Activated CD4-positive, alpha-beta T cell treated with anti-CD3 and anti-CD28 coated beads for 36 hours (primary cell): ENCODE measurements at places on chromosomes 16 and 17. TPM values are rescaled to one million over a fixed set of nuclear protein-coding genes. Genes with fewer than 3 reads are reported as not detected.

- H3K4me1 ChIP-seq, result peaks cover 32% of the 10 kb centered on the region
- no peak for DNase-seq
- H3K4me3 ChIP-seq, result no peak overlapping the region
Observed at GRCh38 chr17:48057626-48058025, 9.5 kb downstream of the NFE2L1 start.

GRCh38 chr17:74697515-74697914, 15.2 kb downstream of the CD300LF start:
- H3K36me3 ChIP-seq, result no peaks in the 10 kb centered on the region
- peaks cover 2% of the 10 kb centered on the region for H3K27me3 ChIP-seq
- DNase-seq, result no peak
- no peaks in the 10 kb centered on the region for H3K4me1 ChIP-seq

The HCRT gene
- not detected for total RNA-seq

The RIPOR1 gene
- total RNA-seq, result 24.1 TPM

DNA sequence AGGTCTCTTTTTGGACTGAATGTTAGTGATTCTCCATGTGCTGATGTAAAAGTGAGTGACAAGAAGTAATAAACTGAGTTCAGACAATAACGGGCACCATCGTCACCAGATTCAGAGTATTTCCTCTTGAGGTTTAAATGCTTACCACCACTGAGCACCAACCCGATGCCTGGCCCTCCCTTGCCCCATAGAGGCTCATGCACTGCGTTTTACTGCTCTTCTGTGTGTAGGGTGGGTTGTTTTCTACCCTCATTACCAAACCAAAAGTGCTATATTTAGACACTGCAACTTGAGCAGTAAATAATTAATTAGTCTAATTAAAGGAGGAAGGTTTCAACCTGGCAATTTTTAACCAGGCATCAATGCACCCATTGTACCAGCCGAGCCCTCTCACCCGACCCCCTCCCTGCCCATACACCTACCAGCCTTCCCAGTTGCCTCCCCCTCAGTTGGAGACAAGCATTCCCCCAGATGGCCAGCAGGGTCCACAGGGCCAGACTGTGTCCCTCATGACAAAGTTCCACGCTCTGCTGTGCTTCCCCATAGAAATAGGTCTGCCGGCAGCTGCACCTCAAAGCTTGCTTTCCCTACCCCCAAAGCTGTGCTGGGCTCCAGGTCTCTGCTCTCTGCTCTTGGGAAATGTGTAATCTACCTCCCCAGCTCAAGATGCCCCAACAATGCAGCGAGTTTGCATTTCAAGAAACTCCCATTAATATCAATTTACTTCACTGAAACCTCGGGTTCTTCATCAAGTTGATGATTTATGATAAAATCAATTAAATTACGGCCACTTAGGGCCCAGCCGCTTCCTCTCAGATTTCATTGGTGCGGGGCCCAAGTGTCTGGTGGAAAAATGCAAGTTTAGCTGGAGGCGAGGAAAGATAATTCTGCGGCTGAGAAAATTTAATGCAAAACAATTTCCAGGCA, 16.0 kb downstream of the HOXB4 start:
- H3K27ac ChIP-seq, result no peak overlapping the region
- H3K4me1 ChIP-seq, result no peaks in the 10 kb centered on the region
- DNase-seq, result no peak
- H3K27me3 ChIP-seq, result peaks cover 21% of the 10 kb centered on the region
- no peaks in the 10 kb centered on the region for H3K36me3 ChIP-seq

DNA sequence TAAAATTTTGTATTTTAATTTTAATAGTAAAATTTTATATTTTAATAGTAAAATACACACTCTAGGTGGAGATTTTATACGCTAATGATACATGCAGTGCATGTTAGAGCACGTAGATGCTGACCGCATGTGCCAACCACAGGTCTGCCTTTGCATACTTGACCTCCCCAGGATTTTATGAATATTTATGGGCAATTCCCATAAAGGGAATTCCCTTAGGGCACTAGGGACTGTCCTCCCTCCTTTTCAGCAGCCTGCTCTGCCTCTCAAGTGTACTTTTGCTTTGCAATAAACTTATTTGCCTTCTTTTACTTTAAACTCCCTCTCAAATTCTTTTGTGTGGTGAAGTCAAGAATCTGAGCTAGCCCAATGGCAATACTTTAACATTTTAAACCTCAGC, 217.7 kb upstream of the CDH8 start:
- DNase-seq, result no peak
- no peak overlapping the region for H3K4me3 ChIP-seq
- no peak overlapping the region for H3K27ac ChIP-seq
- no peaks in the 10 kb centered on the region for H3K4me1 ChIP-seq
- no peaks in the 10 kb centered on the region for H3K36me3 ChIP-seq

GRCh38 chr17:46108550-46109110, 84.6 kb downstream of the KANSL1 start:
- peaks cover 88% of the 10 kb centered on the region for H3K4me1 ChIP-seq
- no peaks in the 10 kb centered on the region for H3K27me3 ChIP-seq
- DNase-seq, result no peak
- peaks cover 3% of the 10 kb centered on the region for H3K36me3 ChIP-seq
- peak overlapping the region; percentile 70 for H3K27ac ChIP-seq
- no peak overlapping the region for H3K4me3 ChIP-seq

GRCh38 chr16:88035292-88035691, 84.1 kb downstream of the BANP start:
- H3K36me3 ChIP-seq, result peaks cover 14% of the 10 kb centered on the region
- no peak for DNase-seq
- no peak overlapping the region for H3K4me3 ChIP-seq
- no peaks in the 10 kb centered on the region for H3K4me1 ChIP-seq

The ZNF205 gene
- 0.21 TPM for total RNA-seq

The KIF2B gene
- total RNA-seq, result not detected

The CA5A gene
- not detected for total RNA-seq

DNA sequence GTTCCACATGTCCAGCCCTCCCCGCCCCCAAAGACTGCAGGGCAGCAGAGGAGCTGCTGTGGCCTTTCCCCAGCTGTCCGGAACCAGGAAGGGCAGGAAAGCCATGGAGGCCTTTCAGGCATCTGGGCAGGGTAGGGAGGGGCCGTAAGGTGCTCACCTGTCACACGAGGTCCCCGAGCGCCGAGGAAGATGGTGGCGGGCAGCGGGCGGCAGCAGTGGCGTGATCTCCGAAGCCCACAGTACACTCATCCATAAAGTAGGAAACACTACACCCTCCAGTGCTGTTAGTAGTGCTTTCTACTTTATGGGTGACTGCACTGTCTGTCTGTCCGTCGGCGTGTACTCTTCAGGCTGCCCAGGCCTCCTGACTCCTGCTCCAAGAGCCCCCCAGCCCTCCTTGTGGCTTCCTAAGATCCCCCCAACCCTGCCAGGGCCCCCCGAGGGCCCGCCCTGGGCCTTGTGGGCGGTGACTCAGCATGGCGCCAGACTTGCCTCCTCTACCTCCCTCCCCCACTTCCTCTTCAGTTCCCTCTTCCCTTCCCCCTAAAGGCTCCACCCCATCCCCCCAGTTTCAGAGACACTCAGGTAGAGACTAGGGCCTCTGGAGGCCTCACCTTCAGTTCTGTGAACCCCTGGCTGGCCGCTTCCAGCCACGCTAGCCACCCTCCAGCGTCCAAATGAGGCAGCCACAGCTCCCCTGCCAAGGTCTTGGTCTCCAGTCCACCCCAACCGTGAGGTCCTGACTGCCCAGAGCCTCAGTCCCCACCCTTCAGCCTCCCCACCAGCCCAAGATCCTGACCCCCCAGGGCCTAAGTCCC, 2.6 kb upstream of the TSPOAP1 start:
- H3K36me3 ChIP-seq, result peaks cover 64% of the 10 kb centered on the region
- H3K27me3 ChIP-seq, result peaks cover 2% of the 10 kb centered on the region
- peak overlapping the region; percentile 100 for H3K4me3 ChIP-seq
- peaks cover 41% of the 10 kb centered on the region for H3K4me1 ChIP-seq

The ARHGDIG gene
- total RNA-seq, result not detected

DNA sequence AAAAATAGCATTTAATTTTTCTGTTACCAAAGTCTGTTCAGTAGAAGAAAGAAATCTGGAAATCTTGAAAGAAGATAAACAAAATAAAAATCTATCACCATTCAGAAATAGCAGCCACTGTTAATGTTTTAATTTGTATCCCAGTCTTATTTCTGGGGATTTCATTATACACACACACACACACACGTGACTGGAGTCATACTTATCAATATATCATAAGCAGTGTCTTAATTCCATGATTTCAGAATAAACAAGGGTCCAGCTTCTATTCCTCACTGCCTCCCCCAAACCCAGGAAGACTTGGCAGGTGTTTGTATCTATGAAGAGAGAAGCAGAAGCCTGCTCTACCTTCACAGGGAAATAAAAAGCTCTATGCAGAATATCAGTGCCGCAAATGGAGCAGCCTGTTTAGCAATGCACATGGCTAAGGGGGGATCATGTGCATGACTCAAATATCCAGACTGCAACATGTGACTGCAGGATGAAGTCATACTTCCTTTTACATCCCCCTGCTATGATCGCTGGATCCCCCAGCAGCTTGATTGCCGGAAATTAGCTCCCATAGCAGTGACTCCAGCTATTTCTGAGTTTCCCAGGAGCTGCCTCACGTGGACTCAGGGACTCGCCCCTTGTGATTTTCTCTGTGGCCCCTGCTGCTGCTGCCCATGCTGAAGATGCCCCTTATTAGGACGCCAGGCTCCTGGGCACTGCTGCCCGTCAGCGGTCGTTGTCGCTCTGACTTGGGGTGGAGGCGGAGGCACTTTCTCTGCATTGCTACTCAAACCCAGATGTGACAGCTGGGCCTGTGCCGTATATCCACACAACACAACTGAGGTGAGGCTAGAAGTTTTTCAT, 341.0 kb downstream of the CPPED1 start:
- H3K27me3 ChIP-seq, result no peaks in the 10 kb centered on the region
- H3K4me1 ChIP-seq, result peaks cover 26% of the 10 kb centered on the region
- H3K36me3 ChIP-seq, result no peaks in the 10 kb centered on the region
- no peak overlapping the region for H3K27ac ChIP-seq
- no peak overlapping the region for H3K4me3 ChIP-seq
- DNase-seq, result no peak

DNA sequence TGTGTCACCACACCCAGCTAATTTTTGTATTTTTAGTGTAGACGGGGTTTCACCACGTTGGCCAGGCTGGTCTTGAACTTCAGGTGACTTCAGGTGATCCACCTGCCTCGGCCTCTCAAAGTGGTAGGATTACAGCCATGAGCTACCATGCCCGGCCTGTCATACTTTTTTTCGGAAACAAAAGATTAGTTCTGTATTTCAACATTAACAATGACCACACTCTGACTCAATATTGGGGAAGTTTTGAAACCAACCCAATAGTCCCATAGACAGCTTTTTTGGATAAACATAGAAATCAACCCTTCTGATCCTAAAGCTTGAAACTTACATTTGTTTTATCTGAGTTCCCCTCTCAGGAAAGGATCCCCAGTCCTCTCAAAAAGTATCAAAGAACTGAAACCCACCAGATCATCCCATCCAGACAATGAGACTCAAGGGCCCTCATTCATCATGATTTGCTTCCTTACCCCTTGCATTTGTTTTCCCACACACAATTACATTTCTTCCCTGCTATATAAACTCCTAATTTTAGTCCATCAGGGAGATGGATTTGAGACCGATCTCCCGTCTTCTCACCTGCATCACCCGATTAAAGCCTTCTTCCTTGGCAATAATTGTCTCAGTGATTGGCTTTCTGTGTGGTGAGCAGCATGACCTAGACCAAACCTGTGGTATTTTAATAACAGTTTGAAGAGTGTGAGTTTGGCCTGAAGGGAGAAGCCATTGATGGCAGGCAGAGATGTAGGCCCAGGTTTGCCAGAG, 7.2 kb upstream of the AGRP start:
- no peak overlapping the region for H3K4me3 ChIP-seq
- peaks cover 10% of the 10 kb centered on the region for H3K4me1 ChIP-seq
- no peak overlapping the region for H3K27ac ChIP-seq
- no peaks in the 10 kb centered on the region for H3K27me3 ChIP-seq

DNA sequence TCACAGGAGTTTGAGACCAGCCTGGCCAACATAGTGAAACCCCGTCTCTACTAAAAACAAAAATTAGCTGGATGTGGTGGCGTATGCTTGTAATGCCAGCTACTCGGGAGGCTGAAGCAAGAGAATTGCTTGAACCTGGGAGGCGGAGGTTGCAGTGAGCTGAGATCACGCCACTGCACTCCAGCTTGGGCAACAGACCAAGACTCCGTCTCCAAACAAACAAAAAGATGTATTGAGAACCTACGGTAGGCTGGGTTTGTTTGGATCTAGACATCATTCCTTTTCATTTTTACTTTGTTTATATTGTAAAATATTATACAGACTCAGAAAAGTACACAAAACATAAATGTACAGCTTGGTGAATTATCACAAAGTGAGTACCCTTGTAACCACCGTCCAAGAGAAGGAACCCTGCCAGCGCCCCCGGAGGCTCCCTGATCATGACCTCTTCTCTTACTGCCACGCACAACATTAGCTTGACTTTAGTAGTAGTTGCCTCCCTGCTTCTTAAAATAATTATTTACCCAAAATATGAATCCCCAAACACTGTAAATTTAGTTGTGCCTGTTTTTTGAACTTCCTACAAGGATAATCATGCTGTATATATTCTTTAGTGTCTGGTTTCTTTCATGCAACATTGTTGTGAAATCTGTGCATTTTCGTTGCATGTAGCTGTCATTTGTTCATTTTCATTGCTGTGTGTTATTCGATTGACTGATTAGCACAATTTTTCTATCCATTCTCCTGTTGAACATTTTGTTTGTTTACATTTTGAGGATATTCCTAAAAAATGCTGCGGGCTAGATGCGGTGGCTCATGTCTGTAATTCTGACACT, 56.5 kb downstream of the KSR1 start:
- H3K27me3 ChIP-seq, result no peaks in the 10 kb centered on the region
- no peak for DNase-seq
- peaks cover 10% of the 10 kb centered on the region for H3K4me1 ChIP-seq
- peaks cover 7% of the 10 kb centered on the region for H3K36me3 ChIP-seq
- no peak overlapping the region for H3K27ac ChIP-seq

GRCh38 chr16:87348616-87349157, 31.5 kb upstream of the C16orf95 start:
- peaks cover 19% of the 10 kb centered on the region for H3K36me3 ChIP-seq
- H3K27me3 ChIP-seq, result no peaks in the 10 kb centered on the region
- peak overlapping the region; percentile 13 for H3K27ac ChIP-seq

DNA sequence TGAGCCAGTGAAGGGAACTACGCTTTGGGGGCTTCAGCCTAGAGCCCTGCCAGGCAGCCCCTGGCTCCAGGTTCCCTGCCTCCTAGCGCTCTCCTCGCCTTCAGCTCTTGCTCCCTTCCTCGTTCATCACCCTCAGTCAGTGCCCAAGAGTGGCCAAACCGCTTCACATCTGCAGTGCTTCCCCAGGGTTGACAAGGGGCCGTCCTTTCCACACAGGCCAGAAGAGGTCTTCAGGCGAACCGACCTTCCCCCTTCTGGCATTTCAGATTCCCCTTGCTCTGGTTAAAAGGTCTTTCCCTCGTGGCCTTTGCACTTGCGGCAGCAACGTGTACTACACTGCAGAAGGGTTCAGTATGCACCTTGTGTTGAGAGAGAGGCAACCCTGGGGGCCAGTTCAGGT, 4.1 kb downstream of the RASD1 start:
- DNase-seq, result no peak
- H3K36me3 ChIP-seq, result peaks cover 21% of the 10 kb centered on the region
- no peak overlapping the region for H3K27ac ChIP-seq
- H3K4me1 ChIP-seq, result peaks cover 19% of the 10 kb centered on the region
- peaks cover 5% of the 10 kb centered on the region for H3K27me3 ChIP-seq

GRCh38 chr16:72094266-72094610, 591 bp downstream of the DHX38 start:
- H3K27me3 ChIP-seq, result no peaks in the 10 kb centered on the region
- H3K4me1 ChIP-seq, result peaks cover 41% of the 10 kb centered on the region
- peak; percentile 65 for DNase-seq
- peak overlapping the region; percentile 96 for H3K4me3 ChIP-seq

The DHX58 gene
- 23.8 TPM for total RNA-seq
